ENCODE measurements at places on chromosomes 3 and 15.

DNA sequence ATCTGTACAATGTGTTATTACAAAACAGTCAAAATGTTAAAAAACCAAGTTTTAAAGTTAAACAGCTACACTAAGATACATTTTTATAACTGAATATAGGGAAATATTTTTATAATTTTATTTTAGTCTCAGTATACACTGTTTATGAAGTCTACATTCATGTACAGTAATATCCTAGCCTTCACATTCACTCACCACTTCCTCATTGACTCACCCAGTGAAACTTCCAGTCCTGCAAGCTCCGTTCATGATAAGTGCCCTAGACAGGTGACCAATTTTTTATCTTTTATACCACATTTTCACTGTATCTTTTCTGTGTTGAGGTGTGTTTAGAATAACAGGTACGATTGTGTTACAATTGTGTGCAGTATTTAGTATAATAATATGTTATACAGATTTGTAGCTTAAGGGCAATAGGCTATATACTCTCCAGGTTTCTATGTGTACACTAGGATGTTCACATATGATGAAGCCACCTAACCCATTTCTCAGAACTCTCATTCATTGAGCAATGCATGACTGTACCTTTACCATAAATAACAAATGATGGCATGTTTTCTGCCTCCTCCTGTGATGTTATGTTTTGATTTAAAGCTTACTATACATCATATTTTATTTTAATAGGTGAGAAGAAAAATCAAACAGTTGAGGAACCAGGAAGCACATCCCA is 388.4 kb upstream of the NDN start:
- no peak for DNase-seq

- peak; percentile 38 for DNase-seq
These were observed 815 bp downstream of the SPINT1 start for GRCh38 chr15:40844696-40845030.

DNA sequence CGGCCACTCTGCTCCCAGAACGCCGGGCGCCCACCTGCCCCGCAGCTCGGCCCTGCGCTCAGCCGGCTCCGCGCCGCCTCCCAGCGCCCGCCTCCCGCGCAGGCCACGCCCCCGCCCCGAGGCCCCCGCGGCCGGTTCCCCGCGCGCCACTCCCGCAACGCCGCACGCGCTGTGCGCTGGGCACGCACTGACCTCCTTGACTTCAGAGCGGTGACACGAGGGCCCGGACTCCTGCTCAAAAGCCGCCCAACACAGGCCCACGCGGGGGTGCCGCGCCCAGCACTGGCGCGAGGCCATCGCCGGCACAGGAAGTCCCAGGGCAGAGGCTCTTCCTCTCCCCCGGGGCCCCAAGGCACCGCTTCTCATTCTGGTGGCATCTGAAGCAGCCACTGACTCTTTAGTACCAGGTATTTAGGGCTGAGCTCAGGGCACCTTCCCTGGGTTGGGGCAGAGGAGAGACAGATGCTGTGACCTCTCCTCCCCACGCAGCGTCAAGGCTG is 12.4 kb downstream of the TNK2 start:
- DNase-seq: no peak

DNA sequence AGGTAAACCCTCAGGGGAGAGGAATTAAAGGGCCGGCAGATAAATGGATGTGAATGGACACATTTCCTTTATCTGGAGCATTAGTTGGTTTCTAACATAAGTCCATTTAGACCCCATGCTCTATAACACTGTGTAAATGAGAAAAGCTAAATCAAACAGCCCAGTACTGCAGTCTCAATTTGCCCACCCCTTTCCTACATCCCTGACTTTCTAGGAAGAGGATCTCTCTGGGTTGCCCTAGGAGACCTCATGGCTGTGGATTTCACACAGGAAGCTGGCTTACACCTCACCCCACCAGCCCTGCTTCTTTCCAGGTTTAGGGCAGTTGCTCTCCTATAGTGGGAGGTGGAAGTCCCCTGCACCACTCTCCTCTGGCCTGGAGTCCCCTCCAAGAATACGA is 126.2 kb downstream of the CLSTN2 start:
- no peak for DNase-seq

DNA sequence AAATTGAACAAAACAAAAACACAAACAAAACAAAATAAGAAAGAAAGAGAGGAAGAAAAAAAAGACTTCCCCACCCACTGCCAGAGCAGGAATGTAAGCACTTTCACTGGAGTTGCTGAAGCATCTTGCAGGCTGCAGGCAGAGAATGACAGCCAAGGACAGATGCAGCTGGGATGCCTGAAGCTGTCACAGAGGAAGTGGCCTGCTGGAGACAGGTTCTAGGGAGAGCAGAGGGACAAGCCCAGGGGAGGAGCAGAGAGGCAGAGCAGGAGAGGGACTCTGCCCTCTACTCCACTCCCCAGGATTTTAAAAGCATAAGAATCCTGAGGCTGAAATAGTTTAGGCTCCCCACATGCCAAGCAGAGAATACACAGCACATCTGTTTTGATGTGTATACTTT is 326.2 kb downstream of the TUSC7 start:
- DNase-seq: no peak

GRCh38 chr3:133368371-133369067 is 31.3 kb upstream of the BFSP2 start:
- DNase-seq: no peak

DNA sequence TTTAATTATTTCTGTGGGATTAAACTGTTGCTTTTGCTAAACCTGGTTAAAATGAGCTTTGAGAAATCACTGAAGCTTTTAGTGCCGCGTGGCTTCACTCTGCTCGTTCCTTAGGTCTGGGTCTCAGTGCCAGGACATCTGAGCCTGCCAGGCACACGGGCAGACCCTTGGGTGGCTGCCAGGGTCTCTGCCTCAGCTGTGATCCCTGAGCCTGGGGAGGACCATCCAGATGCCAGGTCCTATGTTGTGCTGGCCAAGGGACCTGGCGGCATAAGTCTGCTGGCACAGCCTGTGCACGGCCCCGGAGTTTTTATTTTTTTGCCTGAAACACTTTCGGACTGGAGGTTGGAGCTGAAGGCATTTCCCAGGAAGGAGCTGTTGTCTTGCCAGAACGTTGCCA is 328.1 kb downstream of the LRTM1 start:
- DNase-seq: no peak

- no peak for DNase-seq
These were observed 42.2 kb downstream of the BHLHE40 start for GRCh38 chr3:5021116-5022092.

GRCh38 chr3:82145742-82146141 is 384.3 kb upstream of the GBE1 start:
- no peak for DNase-seq

GRCh38 chr15:31342781-31343626 is 16.4 kb downstream of the KLF13 start:
- peak; percentile 72 for DNase-seq

GRCh38 chr3:37611771-37612170 is 249.9 kb upstream of the CTDSPL start:
- no peak for DNase-seq

- no peak for DNase-seq
These were observed 244.4 kb downstream of the ZBTB20 start for GRCh38 chr3:114902691-114903101.

DNA sequence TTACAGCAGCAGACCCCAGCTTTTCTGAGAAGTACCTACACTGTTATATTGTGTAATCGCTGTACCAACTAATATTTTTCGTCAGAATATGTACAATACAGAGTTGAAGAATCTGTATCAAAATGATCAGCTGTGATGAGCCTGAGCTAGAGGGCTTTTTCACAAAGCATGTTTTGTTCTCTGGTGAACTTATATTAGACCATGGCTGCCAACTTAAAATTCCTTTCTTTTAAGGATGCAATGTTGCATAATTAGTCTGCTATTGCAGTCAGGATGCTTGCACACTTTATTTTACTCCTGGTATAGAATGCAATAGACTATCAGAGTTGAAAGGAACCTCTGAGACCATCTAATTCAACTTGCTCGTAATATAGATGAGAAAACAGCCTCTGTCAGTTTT is 127.8 kb downstream of the RBMS3 start:
- no peak for DNase-seq

DNA sequence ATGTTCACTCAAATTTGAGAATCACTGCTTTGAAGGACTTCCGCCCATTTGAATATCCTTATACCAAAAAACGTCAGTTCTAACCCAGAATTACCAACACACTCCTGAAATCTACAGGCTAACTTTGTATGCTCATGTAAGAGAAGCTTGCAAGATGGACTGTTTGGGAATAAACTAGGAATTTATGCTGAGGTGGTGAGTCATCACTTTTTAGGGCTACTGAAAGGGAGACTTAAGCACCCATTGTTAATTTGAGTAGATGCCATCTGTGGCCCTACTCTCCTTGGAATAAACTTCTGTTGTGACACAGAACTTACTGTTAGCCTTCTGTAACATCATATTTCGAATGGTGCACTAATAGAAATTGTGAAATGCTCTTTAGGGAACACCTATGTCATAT is 74.6 kb downstream of the FGF12 start:
- no peak for DNase-seq

- DNase-seq: no peak
These were observed 89.9 kb downstream of the ATP10A start for GRCh38 chr15:25773248-25773647.

DNA sequence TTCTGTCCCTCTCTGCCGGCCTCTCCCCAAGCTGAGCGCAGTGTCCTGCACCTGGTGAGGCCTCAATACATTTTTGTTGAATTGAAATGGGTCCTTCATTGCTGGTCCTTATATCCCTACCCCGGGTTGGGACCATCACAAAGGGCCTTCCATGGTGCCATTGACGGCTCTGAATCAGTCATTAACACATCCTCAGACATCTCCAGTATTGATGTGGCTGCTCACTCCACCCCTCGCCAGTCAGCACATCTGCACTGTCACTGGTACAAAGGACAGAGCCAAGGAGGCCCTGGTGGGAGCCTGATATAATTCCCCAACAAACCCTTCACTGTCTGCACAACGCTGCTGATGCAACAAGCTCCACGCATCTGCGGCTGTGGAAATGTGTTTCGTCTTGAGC is 191.6 kb upstream of the TOPAZ1 start:
- no peak for DNase-seq

DNA sequence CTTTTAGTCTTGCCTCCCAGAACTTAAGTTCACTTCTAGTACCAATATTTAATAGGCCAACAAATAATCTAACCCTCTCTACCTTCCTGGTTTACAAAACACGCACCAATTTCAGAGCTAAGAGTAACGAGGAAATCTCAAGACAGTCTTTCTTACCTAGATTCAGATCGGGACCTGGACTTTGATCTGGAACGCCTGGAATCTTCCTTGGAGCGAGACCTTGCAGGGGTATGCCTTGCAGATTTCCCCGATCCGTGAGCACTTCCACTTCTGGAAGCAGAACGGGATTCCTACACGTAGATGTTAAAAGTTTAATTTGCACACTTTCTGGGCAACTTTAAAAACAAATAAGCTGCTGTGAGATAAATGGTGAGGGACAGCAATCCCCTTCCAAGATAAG is 11.4 kb downstream of the TRA2B start:
- no peak for DNase-seq

GRCh38 chr3:196458063-196458462 is 25.8 kb upstream of the UBXN7 start:
- no peak for DNase-seq

DNA sequence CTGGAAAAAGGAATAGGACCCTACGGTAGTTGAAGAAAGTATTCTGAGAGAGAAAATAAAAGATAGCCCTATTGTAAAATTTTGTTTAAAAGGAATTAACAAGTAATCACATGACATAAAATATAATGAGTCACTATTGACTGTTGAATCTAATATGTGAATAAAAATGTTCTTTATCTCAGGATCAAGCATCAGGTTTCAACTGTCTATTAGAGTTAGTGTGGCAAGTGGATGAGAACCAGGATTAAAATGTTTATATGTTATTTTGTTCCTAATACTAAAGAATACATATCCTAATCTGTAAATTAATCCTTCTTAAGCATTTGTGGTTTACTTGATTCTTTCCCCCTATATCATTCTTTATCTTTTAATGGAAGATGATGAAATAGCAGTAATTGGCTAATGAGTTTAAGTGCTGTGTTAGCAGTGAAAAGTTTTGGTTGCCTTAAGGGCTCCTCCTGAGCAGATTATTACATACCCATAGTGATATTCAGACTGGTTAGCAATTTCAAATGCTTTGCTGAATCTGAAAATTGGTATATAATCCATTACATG is 101.8 kb upstream of the BCHE start:
- no peak for DNase-seq

DNA sequence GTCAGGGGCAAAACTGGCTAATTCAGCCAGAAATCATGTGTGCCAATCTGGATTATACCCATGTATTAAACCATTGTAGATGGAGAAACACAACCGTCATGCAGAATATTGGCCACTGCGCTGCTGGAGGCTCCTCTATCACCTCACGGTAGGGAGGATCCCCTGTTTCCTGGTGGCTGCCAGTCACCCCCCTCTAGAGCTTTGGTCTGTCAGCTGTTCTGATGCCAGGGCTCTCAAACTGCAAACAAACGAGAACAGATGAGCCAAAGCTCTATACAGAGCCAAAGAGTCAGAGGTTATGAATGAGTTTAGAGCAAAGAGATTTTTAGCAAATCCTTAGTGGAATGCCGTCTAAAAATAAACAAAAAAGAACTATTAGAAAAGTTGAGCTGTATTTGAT is 62.5 kb downstream of the IL20RB start:
- no peak for DNase-seq

DNA sequence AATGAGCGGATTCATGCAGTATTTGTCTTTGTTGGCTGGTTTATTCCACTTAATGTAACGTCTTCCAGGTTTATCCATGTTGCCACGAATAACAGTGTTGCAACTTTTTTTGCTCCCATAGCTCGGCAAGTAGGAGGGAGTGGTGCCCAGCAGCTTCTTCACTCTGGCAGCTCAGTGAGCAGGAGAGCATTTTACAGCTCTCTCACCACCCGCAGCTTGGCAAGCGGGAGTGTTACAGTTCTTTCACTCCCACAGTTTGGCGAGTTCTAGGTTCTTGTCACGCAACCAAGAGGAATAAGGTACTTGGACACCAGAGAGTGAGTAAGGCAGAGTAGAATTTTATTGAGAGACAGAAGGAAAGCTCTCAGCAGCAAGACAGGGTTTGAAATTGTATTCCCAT is 935.2 kb downstream of the TBL1XR1 start:
- DNase-seq: no peak

- no peak for DNase-seq
These were observed 112.3 kb downstream of the ADAMTS17 start for GRCh38 chr15:100229181-100230163.

- peak; percentile 84 for DNase-seq
These were observed 28.5 kb downstream of the SCG5 start for GRCh38 chr15:32669896-32670611.

GRCh38 chr15:53658255-53658654 is 101.2 kb downstream of the WDR72 start:
- DNase-seq: no peak

GRCh38 chr3:188489639-188490405 is 335.9 kb downstream of the LPP start:
- peak; percentile 92 for DNase-seq

GRCh38 chr3:108223928-108224327 is 1.7 kb upstream of the IFT57 start:
- DNase-seq: no peak

GRCh38 chr3:138833899-138834595 is 681 bp downstream of the PIK3CB start:
- DNase-seq: peak; percentile 58
